ENCODE measurements at places on chromosomes 6 and 20.

DNA sequence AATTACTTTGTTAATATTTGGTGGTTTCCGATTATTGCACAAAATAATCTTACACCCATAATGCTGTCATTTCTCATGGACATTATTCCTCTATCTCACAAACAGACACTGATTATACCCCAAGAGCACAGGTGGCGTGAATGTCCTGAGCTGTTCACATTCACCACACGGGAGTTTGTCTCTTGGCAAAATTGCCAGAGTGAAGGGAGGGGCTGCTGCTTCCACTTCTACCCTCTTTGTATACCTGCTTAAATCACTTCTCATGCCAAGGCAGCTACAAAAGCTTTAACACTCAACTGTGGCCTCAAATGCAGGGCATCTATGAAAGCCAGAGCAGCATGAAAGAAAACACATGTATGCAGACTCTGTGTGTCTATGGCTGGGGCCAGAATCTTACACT is 41.9 kb upstream of the SLA2 start:
- no peak for DNase-seq

DNA sequence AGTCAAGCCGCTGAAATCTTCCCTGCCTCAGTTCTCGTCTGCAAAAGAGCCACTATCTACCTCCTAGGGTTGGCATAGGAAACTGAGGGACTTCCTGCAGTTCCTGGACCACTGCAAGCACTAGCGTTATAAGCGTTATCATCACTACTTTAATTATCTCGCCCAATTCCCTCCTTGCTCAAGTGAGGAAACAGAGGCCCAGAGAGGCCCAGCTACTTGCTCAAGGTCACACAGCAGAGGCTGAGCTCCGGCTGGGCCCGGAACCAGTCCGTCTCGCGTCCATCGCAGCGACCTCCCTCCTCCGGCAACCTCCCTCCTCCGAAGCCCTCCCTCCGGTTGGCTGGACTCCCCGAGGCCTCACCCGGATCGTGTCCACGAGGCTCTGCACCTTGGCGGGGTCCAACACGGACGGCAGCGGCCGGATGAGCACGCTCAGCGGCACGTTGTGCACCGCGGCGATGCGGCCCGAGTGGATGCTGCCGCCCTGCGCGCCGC is 338 bp downstream of the SRXN1 start:
- DNase-seq = no peak

DNA sequence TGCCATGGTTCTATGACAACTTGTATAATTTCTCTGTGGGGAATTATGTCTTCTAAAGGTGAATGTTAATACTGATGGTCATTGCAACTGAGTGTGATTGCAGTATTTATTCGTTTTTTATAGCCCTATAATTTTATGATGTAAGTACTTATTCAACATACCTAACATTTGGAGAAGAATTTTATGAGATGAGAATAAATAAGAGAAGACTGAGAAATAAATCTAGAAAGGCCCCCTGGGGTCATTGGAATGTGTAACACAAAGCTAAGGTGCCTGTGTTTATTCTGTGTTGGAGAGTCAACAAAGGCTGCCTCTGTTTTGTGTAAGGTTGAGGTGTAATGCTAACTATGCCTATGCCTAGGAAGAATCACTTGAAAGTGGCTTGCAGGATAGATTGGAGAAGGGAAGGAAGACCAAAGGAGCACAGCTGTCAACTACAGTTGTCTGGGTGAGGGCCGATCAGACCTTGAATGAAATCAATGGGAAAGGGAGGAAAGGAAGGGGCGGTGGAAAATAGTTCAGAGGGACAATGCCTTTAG is 1076.7 kb downstream of the KIF16B start:
- no peak for DNase-seq

DNA sequence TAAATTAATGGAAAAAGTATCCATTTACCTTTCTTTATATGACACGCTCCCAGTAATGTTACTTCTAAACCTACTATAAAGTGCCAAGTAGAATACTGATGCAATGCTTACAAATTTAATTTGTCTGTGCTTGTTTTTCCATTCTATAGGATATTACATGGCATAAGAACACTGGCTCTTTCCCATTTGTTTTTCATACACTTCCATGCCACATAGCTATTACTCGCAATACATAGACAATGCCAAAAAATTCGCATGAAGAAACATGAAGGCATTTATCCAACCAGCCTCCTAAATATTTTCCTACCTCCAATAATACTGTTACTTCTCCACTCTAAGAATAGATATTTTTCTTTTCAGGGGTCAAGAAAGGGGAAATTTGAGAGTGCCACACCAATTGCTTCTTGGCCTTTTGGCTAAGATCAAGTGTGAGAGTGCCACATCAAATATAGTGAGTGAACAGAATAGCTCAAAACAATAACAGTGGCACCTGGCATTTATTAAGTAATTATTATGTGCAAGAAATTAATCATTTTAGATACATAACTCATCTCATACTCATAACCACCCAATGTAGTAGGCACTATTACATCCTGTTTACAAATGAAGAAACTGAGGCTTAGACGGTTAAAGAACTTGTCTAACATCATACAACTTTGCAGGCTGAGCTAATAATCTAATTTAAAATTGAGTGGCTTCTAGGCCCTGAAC is 845 bp upstream of the DST start:
- no peak for DNase-seq

DNA sequence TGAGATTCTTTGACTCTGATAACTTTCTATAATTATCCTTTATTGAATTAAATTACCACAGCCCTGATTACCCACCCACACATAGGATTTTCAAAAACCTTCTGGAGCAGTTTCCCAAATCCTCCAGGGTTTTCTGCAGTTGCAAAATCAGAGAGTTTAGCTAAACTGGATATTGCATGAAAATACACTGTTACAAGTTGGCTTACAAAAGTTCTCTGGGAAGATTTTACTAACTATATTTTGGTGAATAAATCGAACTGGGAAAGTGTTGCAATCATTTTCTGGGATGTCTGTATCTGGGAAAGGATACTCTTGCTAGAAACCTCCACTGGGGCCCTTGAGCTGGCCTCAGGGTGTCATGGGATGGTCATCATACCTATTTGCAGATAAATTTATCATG is 97.6 kb upstream of the STMND1 start:
- no peak for DNase-seq

- no peak for DNase-seq
Measured at GRCh38 chr20:37503256-37503927, 17.7 kb upstream of the NNAT start.

DNA sequence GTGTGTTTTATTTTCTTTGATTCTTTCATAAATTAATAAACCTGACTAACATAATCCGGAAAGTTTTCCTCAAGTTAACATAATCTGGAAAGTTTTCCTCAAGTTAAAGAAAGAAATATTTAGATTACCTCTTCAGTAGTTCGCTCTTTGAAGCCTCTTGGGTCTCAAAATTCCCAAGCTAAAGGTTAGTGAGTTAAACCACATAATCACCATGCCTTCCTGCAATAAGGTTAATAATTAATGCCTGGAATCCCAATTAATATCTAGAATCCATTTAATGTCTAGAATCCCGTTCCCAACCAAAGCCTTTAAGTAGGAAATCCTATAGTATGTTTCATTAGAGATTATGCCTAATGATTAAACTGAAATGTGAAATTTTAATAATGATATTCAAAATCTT is 12.9 kb downstream of the DCDC2 start:
- DNase-seq = no peak

DNA sequence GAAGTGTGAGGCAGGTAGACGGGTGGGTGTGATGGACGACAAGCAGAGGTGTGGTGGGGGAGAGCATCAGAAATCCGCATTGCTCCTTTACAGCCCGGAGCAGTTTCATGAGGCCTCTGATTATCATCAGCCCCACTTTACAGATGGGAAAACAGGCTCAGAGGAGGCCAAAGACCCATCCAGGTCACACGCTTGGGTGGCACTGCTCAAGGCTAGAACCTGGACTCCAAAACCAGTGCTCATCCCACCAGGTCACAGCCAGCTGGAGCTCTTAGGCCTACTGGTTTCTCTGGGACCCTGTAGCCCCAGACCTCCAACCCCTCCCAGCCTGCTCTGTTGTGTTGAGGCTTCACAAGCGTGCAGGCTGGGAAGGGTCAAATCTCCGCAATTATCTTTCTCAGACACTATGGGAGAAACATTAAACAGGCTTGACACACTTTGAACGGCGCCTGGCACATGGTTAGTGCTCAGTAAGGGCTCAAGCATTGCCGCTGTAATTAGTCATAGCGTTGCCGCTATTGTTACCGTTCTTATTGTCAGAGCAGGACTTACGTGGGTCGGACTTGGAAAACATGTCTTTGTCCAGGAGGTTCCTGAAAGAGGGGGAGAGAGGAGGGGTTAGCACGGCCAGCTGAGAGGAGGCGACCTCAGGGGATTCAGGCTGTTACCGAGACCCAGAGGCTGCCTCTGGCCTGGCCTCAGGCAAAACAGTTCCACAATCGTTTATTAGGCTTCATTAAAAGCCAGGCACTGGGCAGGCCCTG is 16.6 kb downstream of the CPNE5 start:
- no peak for DNase-seq

DNA sequence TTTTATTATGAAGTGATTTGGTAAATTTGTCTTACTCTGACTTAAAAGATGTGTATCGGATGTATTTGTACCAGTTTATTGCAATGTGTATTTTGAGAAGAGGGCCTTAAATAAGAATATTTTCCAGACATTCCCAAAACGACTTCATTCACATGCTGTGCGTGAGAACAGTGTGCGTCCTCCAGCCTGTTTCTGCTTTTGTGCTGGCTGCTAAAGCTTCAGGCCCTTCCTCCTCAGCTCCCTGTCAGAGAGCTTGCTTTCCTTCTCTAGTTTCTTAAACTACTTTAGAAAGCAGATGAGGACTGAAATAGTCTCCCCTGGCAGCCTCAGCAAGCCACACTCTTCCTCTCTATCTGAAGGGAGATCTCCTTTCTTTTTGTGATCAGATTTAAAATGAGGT is 157.8 kb downstream of the SAMD5 start:
- no peak for DNase-seq

DNA sequence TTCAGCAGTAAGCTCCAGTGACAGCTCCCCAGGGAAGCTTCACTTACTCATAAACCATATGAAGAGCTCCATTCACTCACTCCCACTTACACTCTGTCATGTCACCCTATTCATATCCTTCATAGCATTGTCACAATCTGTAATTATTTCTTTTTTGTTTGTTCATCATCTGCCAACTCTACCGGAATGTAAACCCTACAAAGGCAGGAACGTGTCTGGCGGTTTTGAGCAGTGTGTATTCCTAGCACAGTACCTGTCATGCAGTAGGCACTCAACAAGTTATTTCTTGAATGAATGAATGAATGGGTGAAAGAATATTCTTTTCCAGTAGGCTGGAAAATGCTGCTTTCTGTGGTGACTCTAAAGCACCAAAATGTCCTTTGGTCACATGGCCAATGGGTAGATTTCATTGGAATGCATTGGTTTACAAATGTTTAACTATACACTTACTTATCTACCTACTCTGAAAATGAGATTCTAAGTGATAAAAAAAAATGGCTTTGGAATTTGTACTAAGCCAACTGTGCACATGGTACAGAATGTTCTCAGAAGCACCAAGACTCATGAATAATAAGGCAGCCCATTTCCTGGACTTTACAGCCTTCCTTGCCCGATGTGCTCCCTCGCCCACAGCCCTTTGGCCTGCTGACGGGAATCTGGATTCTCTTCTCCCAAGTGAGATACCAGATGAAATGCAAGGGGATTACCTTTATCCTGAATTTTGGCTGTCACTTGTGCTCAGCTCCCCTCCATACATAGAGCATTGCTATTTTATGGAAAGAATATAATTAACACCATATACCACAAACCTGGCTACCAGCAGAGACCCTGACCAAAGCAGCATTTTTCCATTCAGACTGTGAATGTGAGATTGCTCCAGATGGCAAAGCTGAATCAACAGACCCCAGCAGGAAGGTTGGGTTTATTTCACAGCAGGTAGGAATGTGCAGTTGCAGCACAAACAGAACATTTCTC is 273.3 kb downstream of the ALDH8A1 start:
- DNase-seq = no peak

GRCh38 chr6:43050981-43051380 is 2.7 kb downstream of the CUL7 start:
- no peak for DNase-seq

DNA sequence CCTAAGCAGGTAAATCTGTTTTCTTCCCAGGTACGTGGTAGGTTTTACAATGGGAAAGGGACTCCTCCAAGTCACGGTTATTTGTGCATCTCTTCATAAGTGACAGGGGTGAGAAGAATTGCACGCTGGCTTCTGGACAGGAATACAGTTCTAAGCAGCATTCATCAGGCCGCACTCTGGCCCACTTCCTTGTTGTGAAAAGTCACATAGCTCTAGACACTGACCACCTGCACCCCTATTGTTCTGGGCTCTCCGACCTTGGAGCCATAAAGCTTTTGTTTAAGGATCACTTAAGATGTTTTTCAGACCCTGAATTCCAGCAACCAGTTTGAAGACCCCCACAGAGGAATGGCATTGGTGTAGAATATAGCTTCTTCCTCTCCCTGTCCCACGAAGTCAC is 31.4 kb downstream of the RAMACL start:
- DNase-seq = no peak

- no peak for DNase-seq
Measured at GRCh38 chr6:87297119-87297518, 25.3 kb upstream of the SMIM8 start.

All from stimulated activated CD8-positive, alpha-beta memory T cell treated with anti-CD3 and anti-CD28 coated beads, Interleukin-4, amount 100 ng/mL, for 1 hour (primary cell).